ENCODE measurements at places on chromosomes 3 and 15. TPM values are rescaled to one million over a fixed set of nuclear protein-coding genes. Genes with fewer than 3 reads are reported as not detected.

FEZF2 gene
- total RNA-seq: not detected

PDE12 gene
- total RNA-seq: 13.5 TPM

NR2F2 gene
- total RNA-seq: 13.5 TPM

ZNF860 gene
- total RNA-seq: 2.6 TPM

GOLGA6B gene
- total RNA-seq: not detected

GOLGA8A gene
- total RNA-seq: 65.6 TPM

TRIP4 gene
- total RNA-seq: 11.7 TPM

SLC28A2 gene
- total RNA-seq: not detected

CP gene
- 11.5 TPM for total RNA-seq

DPH6 gene
- 10.9 TPM for total RNA-seq

CNTN4 gene
- total RNA-seq: 13.0 TPM

ST3GAL6 gene
- 35.3 TPM for total RNA-seq

C3orf49 gene
- total RNA-seq: not detected

OR4F15 gene
- not detected for total RNA-seq

XCR1 gene
- not detected for total RNA-seq

FRMD5 gene
- not detected for total RNA-seq

GOLGA8K gene
- total RNA-seq: 0.78 TPM

TTLL13 gene
- total RNA-seq: not detected

ENTPD3 gene
- total RNA-seq: 12.2 TPM

FBXW12 gene
- total RNA-seq: 3.4 TPM

SEMA3B gene
- 116 TPM for total RNA-seq

APBA2 gene
- 13.2 TPM for total RNA-seq

ADAMTSL3 gene
- 10.2 TPM for total RNA-seq

CTXND1 gene
- 1.0 TPM for total RNA-seq

CDCP1 gene
- 6.3 TPM for total RNA-seq

SMCO1 gene
- not detected for total RNA-seq

MEGF11 gene
- total RNA-seq: not detected

CISH gene
- 4.9 TPM for total RNA-seq

CTXN2 gene
- total RNA-seq: 0.52 TPM

LRRC34 gene
- 3.4 TPM for total RNA-seq

ATP13A5 gene
- not detected for total RNA-seq

HRG gene
- not detected for total RNA-seq

SNUPN gene
- 7.0 TPM for total RNA-seq

SYNPR gene
- total RNA-seq: 0.52 TPM

OSTN gene
- not detected for total RNA-seq

CDC25A gene
- total RNA-seq: 0.33 TPM

WDR93 gene
- total RNA-seq: 0.66 TPM

CCR1 gene
- total RNA-seq: 3.0 TPM

GDPGP1 gene
- total RNA-seq: 0.33 TPM

PPP1R14D gene
- not detected for total RNA-seq

ZBBX gene
- total RNA-seq: 0.26 TPM

SPINK8 gene
- total RNA-seq: not detected

AHSG gene
- not detected for total RNA-seq

DZIP1L gene
- total RNA-seq: 70.2 TPM

SLC4A7 gene
- 10.1 TPM for total RNA-seq
